Inflammatory macrophage treated with lipopolysaccharide for 4 hours (primary cell): ENCODE measurements at places on chromosomes 3 and 15.

DNA sequence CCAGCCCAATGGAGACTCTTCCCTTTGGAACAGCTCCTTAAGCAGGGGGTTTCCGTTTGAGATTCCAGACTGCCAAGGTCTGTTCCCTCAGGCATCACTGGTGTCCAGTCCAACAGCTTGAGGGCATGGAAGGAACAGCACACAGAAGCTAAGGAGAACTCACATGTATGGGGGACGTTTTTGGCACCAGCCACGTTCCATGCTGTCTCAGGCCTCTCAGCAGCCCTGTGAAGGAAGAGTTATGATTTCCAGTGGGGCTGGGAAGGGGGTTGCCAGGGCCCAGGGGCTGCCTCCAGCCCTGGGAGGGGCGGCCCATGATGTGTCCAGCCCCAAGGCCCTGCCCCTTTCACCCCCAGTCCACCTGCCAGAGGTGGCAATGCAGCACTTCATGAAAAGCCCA is 7.5 kb upstream of the RHO start:
- DNase-seq = no peak

DNA sequence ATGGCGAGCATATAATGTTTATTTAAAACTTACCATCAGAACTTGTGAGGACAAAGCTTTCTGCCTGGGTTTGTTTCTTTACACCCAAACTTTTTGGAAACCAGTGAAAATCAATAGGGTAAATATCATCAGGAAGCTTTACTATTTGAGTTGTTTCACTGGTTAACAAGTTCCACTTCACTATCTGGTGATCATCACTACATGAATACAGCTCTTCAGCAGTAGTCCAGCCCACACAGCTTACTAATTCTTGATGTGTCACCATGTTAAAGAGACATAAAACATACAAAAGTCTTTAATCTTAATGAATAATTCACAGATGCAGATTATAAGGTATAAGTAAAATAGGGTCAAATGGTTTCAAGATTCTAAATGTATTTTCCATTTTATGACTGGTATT is 17.6 kb downstream of the IFT80 start:
- peak; percentile 32 for DNase-seq

DNA sequence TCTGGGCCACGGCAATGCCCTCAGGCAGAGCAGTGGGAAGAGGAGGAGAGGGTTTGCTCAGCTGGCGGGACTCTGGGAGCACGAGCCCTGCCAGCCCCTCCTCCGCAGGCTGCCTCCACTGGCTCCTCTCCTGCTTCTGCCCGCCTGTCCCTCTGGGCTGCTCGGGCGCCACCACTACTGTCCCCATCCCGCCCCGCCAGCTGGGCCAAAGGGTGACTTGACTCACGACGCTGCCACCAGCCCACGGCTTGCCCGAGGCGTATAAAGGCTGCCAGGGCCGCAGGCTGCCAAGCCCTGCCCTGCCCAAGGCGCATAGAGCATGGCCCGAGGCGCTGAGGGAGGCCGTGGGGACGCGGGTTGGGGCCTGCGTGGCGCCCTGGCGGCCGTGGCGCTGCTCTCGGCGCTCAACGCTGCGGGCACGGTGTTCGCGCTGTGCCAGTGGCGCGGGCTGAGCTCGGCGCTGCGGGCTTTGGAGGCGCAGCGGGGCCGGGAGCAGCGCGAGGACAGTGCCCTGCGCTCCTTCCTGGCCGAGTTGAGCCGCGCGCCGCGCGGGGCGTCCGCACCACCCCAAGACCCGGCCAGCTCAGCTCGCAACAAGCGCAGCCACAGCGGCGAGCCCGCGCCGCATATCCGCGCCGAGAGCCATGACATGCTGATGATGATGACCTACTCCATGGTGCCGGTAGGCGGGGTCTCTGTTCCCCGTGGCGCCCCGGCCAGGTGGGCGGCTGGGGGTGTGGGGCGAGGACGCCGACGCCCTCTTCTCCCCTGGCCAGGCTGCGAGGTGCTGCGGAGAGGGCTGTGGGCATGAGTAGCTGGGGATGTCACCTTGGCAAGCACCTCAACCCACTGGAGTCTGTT is at the start of gene GLDN:
Gene GLDN (plus strand): TSS at position 290 of the 861 bp plus-strand sequence. CDS start 30 bp downstream, at position 320.
- peak; percentile 43 for DNase-seq

- DNase-seq = no peak
These were observed 13.3 kb downstream of the TAFA4 start for GRCh38 chr3:68919000-68919399.

DNA sequence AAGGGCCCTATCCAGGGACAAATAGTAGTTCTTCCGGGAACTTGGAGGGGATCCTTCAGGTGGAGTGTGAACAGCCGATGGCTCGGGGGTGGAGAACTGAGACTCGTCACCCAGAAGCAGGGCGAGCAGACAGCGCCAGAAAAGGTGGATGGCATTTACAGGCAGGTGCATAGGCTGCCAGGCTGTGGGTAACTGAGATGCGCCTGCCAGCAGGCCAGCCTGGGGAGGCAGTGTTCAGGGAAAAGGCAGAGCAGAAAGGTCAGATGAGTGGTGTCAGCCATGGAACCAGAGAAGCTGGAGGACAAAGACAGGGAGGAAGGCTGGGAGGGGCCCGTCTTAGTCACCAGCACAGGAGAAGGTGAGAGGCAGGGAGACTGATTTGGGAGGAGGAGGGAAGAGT is 53.0 kb upstream of the SEC22A start:
- no peak for DNase-seq

DNA sequence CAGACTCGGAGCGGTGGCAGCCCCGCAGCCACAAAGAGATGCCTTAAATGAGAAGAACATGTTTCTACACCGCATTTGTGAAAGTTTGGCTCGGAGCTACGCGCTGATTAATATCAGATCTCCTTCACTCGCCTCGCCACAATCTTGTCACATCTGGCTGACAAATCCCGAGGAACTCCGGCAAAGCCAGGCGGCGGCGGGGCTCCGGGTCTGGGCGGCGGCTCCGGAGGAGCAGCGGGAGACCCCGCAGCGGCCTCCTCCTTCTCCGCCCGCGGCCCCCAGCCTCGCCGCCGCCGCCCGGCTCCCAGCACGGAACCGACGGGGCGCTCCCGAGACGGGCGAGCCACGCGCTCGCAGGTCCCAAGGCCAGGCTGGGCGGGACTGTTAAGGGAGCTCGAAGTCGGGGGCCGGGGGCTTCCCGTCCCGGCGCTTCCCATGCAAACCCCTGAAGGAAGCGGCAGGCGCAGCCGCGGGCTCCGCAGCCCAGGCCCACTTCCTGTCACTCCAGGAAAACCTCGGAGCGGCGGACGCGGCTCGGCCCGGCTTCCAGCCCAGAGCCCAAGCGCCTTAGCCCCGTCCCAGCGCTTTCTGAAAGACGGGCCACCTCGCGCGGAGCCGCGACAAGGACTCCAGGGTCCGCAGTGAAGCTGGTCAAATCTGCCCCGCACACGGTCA is 1.2 kb downstream of the BNC1 start:
- DNase-seq = peak; percentile 0

GRCh38 chr3:196454935-196455334 is 22.7 kb upstream of the UBXN7 start:
- DNase-seq = no peak

DNA sequence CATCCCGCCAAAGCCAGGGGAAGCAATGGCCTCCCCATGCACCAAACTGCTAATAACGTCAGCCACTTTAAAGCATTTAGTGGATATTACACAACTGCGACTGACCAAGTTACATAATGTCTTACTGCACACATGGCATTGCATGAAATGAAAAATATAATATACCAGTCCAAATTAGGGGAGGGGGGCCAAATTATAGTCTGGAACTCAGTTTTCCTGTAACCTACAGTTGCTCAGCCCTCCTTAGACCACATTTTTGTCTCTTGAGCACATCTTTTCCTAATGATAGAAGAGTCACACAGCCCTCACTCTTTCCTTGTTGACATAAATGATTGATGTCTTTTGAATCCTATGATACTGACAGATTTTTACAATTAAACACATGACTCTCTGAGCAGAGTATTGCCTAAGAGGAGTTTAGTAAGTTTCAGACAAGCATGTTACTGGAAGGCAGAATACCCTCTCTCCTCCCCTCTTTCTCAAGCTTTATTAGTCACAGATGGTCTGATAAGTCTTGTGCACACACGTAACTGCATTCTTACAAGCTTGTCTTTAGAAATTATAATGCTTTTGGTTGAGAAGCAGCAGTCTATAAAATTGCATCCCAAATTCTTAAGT is 1.1 kb upstream of the PLD1 start:
- peak; percentile 98 for DNase-seq

- no peak for DNase-seq
These were observed 187.9 kb downstream of the AKAP13 start for GRCh38 chr15:85568261-85568808.

- DNase-seq = no peak
These were observed 181.6 kb downstream of the ABHD5 start for GRCh38 chr3:43872301-43872700.

DNA sequence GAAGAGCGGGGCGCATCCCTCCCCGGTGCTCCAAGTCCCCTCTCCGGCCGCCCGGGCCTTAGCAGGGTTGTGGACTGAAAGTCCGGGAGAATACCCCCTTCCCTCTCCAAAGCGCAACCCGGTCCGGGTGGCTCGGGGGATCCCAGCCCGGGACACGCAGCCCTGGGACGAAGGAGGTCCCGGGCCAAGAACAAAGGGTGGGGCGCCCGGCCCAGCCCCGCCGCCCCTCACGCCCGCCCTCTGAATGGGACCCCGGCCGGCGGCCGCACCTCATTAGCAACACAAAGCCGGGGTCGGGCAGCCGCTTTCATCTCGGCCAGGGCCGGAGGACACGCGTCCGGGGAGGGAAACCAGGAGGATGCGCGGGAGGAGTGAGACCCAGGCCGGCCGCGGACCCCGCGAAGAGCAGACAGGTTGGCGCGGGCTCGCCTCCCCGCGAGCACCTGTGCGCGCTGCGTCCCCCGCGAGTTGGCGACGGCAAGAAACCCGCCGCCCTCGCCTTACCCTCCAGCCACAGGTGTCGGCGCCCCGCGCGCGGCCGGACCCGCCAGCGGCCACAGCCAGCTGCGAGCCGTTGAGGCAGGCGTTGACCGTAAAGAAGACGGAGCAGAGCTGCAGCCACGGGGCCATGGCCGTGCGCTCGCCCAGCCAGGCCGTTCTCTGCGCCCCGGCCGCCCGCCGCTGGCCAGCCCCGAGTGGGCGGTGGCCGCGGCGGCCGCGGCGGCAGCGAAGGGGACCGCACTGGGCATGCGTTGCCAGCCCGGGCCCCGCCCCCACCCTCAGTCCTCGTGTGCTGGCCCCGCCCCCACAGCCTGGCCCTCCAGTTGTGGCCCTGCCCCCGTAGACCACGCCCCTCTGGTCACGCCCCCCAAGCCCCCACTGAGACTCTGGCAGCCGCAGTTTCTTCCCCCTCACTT is at the start of gene IL17RD:
Gene IL17RD (minus strand): TSS at position 697 of the 917 bp plus-strand sequence. CDS start 67 bp downstream, at position 630.
- peak; percentile 83 for DNase-seq

- no peak for DNase-seq
These were observed 151.7 kb upstream of the IQSEC1 start for GRCh38 chr3:13224967-13225366.

GRCh38 chr3:156579427-156579851 is 24.5 kb upstream of the SSR3 start:
- DNase-seq = peak; percentile 92

DNA sequence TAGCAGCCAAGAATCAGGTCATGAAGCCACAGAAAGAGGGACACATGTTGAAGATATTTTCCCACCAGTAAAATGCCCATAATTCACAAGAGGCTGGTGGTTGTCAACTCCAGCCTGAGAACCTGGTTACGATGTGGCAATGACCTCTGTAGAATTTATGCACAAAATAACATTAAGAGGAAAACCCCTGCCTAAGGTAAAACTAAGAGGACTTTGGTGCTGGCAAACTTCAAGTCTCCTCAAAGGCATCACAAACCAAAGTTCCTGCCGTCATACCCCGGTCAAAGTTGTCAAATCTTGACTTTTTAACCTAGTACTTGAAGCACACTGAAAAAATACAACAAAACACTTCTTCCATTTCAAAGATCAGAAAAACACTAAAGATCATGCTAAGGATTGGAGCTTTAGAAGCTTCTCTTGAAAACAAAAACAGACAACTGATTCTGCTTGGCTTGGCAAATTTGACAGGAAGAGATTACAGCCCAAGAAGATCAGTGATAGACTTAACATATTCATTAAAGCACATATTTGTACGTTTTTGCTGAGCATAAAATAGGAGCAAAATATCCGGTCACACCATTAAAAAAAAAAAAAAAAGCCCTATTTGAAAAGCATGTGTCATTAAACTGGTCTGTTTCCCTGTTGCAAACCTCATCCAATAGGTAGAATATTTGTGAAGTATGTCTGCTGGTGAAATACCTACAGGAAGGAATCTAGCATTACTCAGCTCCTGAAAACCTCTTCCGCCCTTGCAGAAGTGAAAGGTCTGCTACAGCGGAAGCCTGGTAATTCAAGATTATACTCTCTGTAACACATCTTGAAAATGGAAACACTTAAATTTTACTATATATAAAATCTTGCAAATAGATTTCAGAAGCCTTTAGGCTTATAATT is 22.8 kb downstream of the EIF4E3 start:
- no peak for DNase-seq

GRCh38 chr15:90895571-90896117 is 7.5 kb upstream of the MAN2A2 start:
- peak; percentile 28 for DNase-seq

GRCh38 chr15:95162531-95162930 is 931.2 kb downstream of the MCTP2 start:
- no peak for DNase-seq

GRCh38 chr3:150152567-150152966 is 181.9 kb upstream of the PFN2 start:
- DNase-seq = no peak

DNA sequence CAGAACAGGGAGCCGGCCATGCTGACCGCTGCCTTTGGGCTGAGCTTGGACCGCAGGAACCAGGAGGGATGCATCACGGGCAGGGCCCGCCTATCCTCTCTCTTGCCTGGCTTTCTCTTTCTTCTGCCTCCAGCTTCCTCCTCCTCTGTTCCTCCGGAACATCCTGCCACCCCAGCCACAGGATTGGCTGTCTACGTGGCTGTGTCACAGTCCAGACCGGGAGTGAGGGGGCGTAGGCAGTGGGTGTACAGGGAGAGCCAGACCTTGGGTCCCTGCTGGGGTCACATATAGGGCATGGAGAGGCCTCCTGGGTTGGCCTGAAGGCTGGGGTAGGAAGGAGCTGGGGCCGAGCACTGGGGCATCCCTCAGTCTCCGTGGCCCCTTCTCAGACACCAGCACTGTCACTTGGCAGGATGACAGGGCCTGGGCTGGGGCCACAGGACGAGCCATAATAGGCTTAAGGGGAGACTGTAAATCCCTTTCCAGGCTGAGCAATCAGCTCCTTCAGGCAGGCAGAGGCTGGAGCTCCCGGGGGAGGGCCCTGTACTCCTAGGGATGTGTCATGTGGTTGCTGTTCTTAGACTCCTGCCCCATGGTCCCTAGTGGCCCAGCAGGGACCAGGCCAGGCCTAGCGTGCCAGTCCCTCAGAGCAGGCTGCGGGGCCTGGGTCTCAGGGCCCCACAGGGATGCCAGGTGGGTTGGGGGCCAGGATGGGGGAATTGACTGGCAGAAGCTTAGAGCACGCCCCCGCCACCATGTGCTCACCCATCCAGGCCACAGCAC is 25.4 kb downstream of the LINGO1 start:
- peak; percentile 35 for DNase-seq

DNA sequence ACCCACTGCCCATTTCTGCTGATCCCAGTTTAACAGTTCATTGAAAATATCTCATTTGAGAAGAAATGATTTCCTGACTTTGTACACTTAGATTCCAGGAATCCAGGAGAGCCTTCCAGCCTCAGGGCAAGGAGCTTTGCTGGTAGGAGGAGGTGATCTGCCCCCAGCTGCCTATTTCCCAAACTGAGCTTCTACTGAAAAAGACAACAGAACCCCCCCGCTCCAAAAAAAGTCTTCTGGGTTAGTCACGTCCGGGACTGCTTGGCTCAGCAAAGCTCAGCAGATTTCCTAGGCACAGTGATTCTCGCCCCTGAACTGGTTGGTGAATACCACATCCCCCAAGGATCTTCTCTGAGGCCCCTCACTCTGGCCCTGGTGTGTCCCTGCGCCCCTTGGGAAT is 13.1 kb downstream of the SLC6A6 start:
- DNase-seq = no peak
